ENCODE measurements at places on chromosomes 11 and 22.

DNA sequence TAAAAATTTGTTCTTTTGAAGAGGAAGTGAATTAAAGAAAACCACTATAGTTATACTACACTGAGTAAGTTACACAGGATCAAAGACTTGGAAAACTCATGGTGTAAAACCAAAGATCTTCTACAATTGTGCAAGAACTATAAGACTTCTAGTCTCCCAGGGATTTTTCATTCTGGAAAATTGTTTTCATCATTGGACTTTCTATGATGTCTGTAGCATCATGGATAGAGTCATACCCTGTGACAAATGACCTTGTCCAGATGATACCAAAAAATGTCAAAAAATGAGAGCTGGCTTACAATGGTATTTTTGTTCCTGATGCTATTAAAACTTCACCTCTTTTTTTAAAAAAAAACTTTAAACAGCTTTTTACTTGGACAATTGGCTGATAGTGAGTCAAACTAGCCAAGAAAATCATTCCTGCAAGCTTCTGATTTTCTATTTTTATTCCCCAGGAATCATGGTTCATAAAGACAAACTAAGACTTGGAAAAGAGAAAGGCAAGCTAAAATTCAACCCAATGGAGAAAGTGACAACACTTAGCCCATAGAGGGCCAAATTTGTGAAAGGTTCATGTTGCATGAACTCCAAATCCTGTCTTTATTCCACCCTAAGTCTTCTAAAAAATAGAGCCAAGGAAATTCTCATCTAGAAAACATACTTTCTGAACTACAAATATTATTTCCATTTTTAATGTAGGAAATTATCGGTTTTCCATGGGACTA is 30.7 kb downstream of the ME3 start:
- DNase-seq = no peak
- H3K27ac ChIP-seq = no peak overlapping the region
- H3K4me3 ChIP-seq = no peak overlapping the region
- peaks cover 3% of the 10 kb centered on the region for H3K4me1 ChIP-seq
- H3K36me3 ChIP-seq = no peaks in the 10 kb centered on the region

DNA sequence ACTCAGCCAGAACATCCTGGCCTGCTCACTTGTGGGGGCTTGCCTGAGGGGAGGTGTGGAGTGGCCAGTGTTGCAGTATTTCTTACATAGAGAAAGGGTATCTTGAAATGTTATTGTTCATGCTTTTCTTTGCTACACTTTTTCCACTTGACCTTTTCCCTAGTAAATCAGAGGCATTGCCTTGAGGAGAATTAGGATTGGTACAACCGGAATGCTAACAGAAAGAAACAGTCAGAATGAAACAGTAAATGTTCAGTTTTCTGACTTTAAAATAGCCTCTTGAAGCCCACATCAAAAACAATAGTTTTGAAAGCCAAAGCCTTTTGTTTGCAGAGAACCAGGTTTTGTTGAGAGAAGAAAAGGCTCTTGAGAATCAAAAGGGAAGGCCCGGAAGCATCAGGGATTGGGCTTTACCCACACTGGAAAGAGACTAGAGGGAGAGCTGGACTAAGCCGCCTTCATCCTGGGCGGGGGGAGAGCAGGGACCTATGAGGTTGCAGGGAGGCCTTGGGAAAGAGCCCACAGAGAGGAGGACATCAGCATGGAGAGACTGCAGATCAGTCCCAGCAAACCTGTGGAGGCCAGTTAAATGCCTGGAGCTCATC is 12.4 kb downstream of the ADM start:
- peak overlapping the region; percentile 74 for H3K27ac ChIP-seq
- H3K4me3 ChIP-seq = peak overlapping the region; percentile 21
- H3K4me1 ChIP-seq = peaks cover 12% of the 10 kb centered on the region
- no peaks in the 10 kb centered on the region for H3K36me3 ChIP-seq

DNA sequence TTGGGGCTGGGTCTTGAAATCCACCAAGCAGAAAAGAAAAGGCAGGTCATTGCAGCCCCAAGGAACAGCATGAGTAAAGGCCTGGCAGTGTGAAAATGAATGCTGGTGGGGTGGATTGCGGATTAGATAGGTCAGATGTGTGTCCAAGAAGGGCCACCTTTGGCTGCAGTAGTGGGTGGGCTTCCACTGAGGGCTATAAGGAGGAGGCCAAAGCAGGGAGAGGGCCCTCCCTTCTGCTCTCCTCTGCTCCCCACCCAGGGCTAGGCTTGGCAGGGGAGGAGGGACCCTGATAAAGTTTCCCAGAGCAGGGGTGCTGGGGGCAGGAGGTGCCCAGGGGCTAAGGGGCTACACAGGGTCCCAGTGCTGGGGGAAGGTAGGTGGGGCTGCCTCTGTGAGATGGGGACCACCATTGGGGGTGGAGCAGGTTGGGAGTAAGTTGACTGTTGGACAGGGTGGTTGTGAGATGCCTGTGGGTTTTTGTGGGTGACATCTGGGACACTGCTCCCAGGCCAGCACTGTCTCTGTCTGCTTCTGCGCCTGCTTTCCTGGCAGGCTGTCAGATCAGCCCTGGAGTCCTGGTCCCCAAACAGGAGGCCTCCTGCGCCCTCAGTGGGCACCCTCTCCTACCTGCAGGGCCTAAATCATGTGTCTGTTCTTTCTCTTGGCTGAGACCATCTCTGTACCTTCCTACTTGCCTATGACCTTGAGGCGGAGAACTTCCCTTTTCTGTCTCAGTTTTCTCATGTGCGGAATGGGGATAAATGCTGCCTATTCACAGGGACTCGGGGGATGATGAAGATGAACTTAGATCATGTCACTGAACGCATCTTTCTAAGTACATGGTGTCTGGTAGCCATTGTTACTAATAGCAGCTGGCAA is 1.9 kb downstream of the CAPN5 start:
- H3K4me3 ChIP-seq = no peak overlapping the region
- no peak for DNase-seq
- H3K36me3 ChIP-seq = peaks cover 14% of the 10 kb centered on the region
- H3K27ac ChIP-seq = no peak overlapping the region
- H3K4me1 ChIP-seq = peaks cover 25% of the 10 kb centered on the region
- no peaks in the 10 kb centered on the region for H3K27me3 ChIP-seq

DNA sequence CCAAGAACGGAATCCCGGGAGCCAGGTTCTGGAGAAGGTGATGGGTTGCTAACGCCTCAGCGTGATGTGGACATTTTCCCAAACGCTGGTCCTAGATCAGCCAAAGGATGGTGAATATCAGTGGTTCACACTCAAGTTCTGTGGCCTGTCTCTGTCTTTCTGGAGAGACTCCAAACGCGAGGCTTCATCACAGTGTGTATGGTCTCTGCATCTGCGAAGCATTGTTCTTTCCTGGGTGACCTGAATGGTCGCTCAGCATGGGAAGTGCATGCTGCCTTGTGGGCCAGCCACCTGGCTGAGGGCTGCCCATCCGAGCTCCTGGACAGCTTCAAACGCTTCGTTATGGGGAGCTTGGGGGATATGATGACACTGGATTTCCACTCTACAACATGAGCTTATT is 810.0 kb downstream of the TBC1D22A start:
- H3K36me3 ChIP-seq = no peaks in the 10 kb centered on the region
- no peak overlapping the region for H3K27ac ChIP-seq
- no peaks in the 10 kb centered on the region for H3K4me1 ChIP-seq
- H3K27me3 ChIP-seq = no peaks in the 10 kb centered on the region
- no peak for DNase-seq
- H3K4me3 ChIP-seq = peak overlapping the region; percentile 55

DNA sequence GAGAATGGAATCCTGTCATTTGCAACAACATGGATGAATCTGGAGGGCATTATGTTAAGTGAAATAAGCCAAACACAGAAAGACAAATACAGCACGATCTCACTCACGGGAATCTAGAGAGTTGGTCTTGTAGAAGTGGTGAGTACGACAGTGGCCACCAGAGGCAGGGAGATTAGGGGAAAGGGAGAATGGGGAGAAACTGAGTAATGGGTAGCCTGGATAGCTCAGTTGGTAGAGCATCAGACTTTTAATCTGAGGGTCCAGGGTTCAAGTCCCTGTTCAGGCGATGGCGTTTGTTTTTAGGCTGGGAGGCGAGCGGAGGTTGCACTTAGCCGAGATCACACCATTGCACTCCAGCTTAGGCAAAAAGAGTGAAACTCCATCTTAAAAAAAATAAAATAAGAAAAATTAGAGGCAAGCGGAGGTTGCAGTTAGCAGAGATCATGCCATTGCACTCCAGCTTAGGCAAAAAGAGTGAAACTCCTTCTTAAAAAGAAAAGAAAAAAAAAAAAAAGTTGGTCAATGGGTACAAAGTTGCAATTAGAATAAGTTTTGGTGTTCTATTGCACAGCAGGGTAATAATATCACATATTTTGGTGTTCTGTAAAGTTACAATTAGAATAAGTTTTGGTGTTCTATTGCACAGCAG is 95.7 kb upstream of the UBASH3B start:
- no peaks in the 10 kb centered on the region for H3K36me3 ChIP-seq
- DNase-seq = no peak
- no peaks in the 10 kb centered on the region for H3K27me3 ChIP-seq
- H3K4me3 ChIP-seq = no peak overlapping the region

- DNase-seq = no peak
- no peaks in the 10 kb centered on the region for H3K36me3 ChIP-seq
- peaks cover 7% of the 10 kb centered on the region for H3K4me1 ChIP-seq
- no peaks in the 10 kb centered on the region for H3K27me3 ChIP-seq
- no peak overlapping the region for H3K27ac ChIP-seq
Measured at GRCh38 chr22:20319041-20319744, 667 bp downstream of the DGCR6L start.

DNA sequence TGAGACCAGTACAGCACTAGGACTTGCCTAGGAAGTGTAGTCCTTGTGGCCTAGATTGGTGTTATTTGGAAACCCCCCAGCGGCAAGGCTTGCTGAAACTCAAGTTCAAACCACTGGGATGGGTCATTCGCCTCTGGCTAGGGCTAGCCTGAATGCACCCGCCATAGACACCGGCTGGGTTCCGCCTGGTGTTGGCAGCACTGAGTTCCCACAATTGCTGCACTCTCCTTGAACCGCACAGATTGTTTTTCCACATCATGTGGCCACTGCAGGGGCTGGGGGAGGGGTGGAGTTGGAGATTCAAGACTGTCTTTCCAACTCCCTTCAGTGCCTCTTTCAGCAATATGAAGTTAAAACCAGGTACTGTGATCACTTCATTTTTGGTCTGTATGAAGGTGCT is 43.1 kb downstream of the CCDC73 start:
- H3K4me3 ChIP-seq = no peak overlapping the region
- DNase-seq = no peak
- no peak overlapping the region for H3K27ac ChIP-seq
- H3K27me3 ChIP-seq = no peaks in the 10 kb centered on the region
- no peaks in the 10 kb centered on the region for H3K36me3 ChIP-seq
- no peaks in the 10 kb centered on the region for H3K4me1 ChIP-seq

GRCh38 chr22:24208012-24208749 is 26.9 kb downstream of the SUSD2 start:
- H3K27me3 ChIP-seq = no peaks in the 10 kb centered on the region
- no peak overlapping the region for H3K27ac ChIP-seq
- no peak overlapping the region for H3K4me3 ChIP-seq
- H3K4me1 ChIP-seq = peaks cover 7% of the 10 kb centered on the region
- no peak for DNase-seq
- H3K36me3 ChIP-seq = no peaks in the 10 kb centered on the region

- H3K27ac ChIP-seq = no peak overlapping the region
- no peak overlapping the region for H3K4me3 ChIP-seq
- peaks cover 19% of the 10 kb centered on the region for H3K4me1 ChIP-seq
- DNase-seq = no peak
Measured at GRCh38 chr22:24693379-24693778, 81.1 kb downstream of the PIWIL3 start.

- DNase-seq = no peak
- no peak overlapping the region for H3K27ac ChIP-seq
- no peaks in the 10 kb centered on the region for H3K4me1 ChIP-seq
- no peak overlapping the region for H3K4me3 ChIP-seq
Measured at GRCh38 chr11:34373727-34374126, 15.9 kb upstream of the ABTB2 start.

DNA sequence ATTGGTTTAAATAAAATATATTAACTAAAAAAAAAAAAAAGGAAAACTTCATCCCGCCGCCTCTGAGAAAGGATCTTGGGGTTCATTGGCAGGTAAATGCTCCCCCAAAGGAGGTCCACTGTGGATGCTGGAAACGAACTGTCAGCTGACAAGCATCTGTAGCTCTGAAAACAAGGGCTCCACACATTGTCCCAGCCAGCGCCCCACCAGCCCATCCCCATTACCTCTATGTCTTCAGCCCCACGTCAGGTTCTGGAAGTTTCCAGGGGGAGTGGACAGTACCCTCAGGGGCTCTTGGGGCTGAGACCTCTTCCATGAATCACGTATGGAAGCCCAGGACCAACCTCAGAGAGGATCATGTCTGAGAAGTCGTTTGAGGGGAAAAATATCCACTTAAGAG is 66.4 kb upstream of the WNT7B start:
- H3K27ac ChIP-seq = no peak overlapping the region
- H3K4me3 ChIP-seq = no peak overlapping the region

DNA sequence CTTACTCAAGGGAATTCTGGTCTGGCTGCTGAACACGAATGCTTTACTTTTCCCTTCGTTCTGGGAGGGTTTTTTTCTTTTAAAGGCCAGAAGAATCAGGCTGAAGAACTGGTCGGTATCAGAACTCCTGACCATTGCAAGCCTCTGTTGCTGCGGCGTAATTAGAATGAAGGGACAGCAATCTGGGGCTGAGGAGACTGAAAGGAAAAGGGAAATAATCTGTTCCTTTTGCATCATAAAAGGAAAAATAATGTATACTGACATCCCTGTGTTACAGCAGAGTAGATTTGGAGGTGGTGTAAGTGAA is 670 bp downstream of the SC5D start:
- H3K27ac ChIP-seq = no peak overlapping the region
- peaks cover 12% of the 10 kb centered on the region for H3K4me1 ChIP-seq

- no peak overlapping the region for H3K4me3 ChIP-seq
- H3K27ac ChIP-seq = no peak overlapping the region
- no peaks in the 10 kb centered on the region for H3K27me3 ChIP-seq
- no peaks in the 10 kb centered on the region for H3K4me1 ChIP-seq
- no peak for DNase-seq
Measured at GRCh38 chr11:19817870-19818269, 105.2 kb downstream of the NAV2 start.

GRCh38 chr22:22429369-22430108 is 79.0 kb downstream of the ZNF280B start:
- no peak for DNase-seq
- H3K27me3 ChIP-seq = peaks cover 18% of the 10 kb centered on the region
- no peaks in the 10 kb centered on the region for H3K36me3 ChIP-seq
- peaks cover 1% of the 10 kb centered on the region for H3K4me1 ChIP-seq

- no peaks in the 10 kb centered on the region for H3K4me1 ChIP-seq
- H3K27me3 ChIP-seq = no peaks in the 10 kb centered on the region
- no peak overlapping the region for H3K27ac ChIP-seq
- no peak for DNase-seq
- H3K36me3 ChIP-seq = no peaks in the 10 kb centered on the region
- H3K4me3 ChIP-seq = no peak overlapping the region
Measured at GRCh38 chr22:46833228-46833627, 70.8 kb downstream of the TBC1D22A start.
